GM06990 (cell line): ENCODE measurements at places on chromosomes 5 and 9.

DNA sequence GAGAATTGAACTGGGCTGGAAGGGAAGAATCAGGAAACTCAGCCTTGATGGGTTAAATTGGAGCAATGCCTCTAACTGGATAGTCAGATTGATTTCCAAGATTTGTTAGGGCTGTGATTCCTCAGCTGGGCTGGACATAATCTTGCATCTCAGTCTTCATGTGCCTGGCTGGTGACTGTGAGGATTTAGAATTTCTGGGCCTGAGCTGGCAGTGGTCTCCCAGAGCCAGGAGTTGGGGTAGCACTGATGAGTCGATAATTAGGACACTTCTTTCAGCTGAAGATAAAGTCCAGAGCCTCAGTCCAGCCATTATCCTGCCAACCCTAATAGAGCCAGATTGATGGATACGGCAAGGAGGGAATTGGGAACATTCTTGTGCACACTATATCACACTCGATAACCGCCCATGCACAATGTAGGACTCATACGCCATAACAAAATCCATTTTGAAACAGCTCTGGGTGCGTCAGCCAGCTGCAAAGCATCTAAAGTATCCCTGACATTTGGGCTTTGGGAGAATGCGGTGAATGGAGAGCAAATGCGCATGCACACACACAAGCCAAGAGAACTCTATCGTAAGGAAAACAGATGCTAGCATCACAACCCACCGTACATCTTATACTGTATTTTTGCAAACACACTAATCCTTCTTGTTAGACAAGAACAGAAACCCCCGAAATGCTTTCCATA lies 405.1 kb upstream of the KLF4 start:
- no peak for DNase-seq

DNA sequence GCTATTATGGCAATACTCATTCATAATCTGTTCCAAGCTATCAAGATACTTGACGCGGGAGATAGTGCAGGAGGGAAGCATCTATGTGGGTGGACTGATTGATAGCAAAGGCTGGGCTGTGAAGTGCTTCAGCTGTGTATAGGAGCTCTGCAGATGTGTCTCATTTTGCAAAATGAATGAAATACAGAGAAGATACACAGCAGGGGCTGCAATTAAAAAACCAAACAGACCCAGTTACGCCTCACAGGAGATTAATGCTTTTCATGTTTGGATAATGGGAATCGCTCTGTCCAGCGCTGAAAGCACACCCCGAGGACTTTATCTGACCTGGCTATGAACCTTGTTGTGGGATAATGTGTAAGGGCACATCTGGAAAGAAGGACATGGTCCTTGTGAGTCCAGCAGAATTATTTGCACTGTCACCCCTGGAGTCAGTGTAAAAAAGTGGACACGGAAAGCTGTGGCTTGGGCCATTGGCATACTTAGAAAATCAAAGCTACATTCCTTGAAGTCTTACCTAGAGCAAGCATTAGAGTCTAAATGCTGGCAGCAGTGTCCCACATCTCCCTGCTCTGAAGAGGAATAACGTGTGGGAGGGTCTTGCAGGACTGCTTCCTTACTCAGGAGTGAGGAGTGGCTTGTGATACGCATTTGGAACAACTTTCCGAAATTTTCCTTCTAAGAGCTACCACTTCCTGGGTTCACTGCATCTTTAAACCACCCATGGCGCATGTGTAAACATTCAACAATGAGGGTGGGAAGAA lies 2.6 kb downstream of the SH3RF2 start:
- DNase-seq: no peak

GRCh38 chr5:89213573-89213972 lies 330.6 kb upstream of the MEF2C start:
- no peak for DNase-seq

DNA sequence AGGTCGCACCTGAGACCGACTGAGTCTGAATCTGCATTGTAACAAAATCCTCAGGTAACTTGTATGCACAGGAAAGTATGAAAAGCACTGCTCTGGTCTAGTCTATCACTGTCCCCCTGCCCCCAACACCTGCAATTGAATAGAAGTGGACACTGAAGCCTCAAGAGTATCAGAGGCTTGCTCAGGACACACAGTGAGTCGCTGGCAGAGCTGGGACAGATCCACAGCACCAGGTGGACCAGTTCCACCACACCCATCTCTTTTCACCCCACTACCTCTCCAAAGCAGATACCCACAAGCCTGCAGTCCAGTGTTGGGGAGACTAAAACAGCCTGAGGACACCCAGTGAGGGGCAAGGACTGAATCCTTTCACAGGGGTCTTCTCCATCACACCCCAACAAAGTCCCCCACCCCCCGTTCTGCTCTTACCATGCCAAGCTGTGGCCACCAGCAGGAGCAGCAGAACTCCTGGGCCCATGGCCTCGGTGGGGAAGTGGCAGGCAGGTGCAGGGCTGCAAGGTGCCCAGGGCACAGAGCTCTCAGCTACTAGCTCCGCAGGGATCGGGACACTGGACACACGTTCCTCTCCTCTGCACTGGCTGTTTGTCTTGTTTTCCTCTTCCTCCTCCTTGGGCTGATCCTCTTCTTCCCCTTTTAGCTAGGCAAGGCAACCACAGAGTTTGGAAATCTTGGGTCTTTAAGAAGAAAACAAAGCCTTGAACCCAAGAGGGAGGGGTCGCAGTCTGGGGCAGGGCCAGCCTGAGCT lies at the start of gene CSF1R:
CSF1R (minus strand) TSS at position 605 of the 766 bp plus-strand sequence; CDS start at position 478, 127 bp downstream.
- DNase-seq: no peak

GRCh38 chr5:163624431-163624830 lies 119.0 kb downstream of the MAT2B start:
- no peak for DNase-seq

DNA sequence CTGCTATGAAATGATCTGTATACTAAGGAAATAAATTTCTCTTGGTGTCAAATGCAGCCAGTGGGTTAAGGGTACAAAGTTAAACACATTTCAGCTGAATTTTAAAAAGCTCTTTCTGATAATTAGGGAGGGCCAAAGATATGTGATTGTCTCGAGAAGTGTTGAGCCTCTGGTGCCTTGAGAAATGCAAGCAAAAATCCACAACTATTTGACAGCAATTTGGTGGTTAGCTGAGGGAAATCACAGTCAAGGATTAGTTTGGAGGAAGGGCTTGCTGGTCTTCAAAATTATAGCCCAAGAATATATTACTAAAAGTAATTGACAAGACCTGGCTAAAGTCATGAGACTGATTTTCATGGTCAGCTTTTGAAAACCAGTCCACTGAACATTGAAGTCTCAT lies 255.7 kb upstream of the PPP1R2B start:
- DNase-seq: no peak

DNA sequence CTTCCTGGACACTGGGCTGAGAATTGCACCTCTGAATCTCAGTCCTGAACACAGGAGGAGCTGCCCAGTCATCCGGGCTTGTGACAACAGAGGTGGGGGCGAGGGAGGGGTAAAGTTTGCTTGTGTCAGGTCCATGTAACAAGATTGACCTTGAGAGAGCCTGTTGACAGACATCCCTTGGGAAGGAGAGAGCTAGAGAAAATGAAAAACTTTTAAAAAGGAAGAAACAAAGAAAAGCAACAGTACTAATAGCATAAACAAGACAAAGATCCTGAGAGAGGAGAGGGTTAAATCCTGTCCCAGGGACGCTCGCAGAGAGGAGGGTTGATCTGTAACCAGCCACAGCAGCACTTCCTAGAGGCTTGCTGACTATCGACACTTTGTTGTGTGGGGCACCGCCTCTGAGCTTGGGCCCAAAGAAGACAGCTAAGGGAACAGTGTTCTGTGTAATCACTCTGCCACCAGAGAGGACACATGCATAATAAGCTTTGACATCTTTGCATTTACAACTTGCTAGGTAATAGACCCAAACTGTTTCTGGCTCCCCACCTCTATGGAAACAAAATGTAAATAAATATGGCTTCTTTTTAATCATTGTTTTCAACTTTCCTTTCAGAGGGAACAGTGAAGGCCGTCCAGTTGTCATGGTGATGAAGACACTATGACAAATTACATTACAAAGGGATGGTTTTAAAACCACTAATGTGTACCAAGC lies 363.7 kb downstream of the CSNK1G3 start:
- DNase-seq: no peak

DNA sequence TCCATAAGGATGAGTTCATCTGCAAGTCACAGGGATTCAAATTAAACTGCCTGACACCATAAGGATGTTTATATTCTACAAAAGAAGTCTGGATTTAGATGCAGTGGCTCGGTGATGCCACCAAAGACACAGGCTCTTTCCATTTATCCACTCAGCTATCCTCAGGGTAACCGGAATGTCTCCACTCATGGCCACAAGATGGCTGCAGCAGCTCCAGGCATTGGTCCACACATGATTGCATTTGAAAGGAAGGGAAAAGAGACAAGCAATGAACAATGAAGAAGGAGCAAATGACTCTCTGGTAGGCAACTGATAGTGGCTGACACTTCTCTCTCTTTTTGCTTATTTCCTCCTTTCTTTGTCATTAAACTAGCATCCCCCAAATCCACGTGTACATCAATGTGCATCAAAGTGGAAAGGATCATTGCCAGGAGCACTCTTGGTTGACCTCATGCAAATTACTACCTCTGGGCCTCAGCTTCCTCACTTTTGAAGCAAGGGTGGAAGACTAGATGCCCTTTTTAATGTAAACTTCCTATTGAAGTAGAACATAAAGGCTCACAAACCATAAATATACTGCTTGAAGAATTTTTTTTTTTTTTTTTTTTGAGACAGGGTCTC lies 7.2 kb upstream of the SNX30 start:
- peak; percentile 39 for DNase-seq

DNA sequence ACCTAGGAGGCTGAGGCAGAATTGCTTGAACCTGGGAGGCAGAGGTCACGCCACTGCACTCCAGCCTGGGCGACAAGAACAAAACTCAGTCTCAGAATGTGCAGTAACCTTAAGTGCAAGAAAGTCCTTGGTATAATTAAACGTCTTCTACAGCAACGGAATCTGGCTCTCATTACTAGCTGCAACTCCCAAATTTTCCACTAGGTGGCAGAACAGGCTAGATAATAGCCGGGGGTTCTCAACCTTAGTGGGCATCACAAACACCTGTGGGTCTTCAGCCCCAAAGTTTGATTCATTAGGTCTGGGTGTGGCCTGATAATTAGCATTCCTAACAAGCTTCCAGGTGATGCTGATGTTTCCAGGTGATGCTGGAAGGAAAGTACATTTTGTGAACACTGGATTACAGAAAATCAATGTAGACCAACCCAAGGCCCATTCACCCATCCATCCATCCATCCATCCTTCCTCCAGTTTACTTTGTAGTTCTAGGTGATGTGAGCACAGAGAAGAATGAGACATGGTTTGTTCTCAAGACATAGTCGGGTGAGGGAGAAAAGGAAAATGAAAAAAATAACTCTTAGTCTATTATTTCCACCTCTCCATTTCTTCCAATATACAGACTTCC lies 37.3 kb downstream of the FBXW2 start:
- no peak for DNase-seq

DNA sequence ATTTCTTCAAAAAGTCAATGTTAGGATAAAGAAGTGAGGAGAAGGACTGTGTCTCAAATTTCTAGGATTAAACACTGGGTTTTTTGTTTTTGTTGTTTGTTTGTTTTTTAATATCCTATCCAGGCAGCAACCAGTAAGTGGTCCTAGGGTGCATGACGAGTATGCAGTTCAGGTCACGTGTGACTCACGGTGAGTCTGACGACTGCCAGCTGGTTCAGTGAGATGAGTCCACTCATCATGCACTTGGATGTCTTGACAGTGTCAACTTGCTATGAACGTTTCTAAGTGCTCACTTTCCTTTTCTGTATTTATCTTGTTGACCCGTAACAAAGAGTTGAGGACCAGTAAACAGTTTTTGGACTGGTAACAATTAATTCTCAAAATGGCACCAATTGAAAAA lies 32.7 kb downstream of the ATG10 start:
- DNase-seq: no peak
